H9 (cell line): ENCODE measurements at places on chromosomes 6 and 20.
A peak's percentile ranks its signal among the peaks of the same experiment; 100 is the strongest.

DNA sequence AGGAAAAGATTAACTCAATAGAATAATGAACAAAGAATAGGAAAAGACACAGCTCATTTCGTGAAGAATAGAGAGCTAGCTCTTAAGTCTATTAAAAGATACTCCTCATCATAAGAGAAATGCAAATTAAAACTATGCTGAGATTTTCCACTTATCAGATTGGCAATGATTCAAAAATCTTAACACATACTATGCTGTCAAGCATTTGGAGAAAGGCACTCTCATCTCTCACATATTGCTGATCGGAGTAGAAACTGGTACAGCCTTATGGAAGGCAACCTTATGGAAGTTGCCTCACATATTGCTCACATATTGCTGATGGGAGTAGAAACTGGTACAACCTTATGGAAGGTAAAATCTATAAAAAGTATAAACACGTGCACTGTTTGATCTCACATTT is 21.4 kb upstream of the PLAGL1 start:
- DNase-seq: no peak

- no peak for DNase-seq
Observed at GRCh38 chr6:149327638-149328037, 10.1 kb downstream of the TAB2 start.

DNA sequence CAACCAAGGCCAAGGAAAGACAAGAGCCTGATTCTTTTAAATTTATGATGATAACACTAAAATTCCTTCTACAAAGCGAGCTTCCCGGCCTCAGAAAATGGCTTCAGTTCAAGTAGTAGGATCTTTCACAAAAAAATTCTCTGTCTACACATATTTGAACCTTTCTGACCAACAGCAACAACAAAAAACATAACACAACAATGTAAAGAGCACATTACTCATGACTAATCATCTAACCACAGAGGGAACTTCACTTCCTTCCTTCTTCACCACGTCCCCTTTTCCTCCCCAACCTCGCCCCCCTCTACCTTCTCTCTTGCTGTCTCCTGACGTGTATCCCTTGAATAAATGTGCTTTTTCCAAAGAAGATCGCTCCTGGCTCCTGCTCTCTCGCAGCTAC is 228.2 kb downstream of the MYLK4 start:
- DNase-seq: no peak

- no peak for DNase-seq
Observed at GRCh38 chr20:19942611-19943010, 74.6 kb upstream of the NAA20 start.

DNA sequence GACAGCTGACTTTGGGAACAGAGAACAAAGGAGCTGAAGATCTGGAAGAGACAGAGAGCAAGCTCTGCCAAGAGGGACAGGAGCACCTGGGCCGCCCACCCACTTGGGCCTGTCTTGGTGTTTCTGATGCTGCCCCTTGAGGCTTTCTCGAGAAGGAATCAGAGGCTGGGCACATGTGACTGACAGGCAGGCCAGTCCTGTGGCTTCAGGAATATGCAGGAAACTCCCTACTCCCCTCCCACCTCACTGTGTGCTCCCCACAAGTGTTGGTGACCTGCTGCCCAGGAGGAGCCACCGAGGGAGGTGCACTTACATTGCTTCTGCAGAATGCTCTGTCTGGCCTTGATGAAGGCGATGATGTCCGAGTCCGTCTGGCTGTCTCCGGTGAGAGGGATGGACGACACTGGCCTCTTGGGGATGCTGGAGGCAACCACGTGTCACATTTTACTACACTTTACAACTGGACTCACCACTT is 20.9 kb upstream of the KCNK16 start:
- peak; percentile 49 for DNase-seq

- DNase-seq: peak; percentile 98
Observed at GRCh38 chr6:157763129-157763903, 59.7 kb upstream of the SNX9 start.

DNA sequence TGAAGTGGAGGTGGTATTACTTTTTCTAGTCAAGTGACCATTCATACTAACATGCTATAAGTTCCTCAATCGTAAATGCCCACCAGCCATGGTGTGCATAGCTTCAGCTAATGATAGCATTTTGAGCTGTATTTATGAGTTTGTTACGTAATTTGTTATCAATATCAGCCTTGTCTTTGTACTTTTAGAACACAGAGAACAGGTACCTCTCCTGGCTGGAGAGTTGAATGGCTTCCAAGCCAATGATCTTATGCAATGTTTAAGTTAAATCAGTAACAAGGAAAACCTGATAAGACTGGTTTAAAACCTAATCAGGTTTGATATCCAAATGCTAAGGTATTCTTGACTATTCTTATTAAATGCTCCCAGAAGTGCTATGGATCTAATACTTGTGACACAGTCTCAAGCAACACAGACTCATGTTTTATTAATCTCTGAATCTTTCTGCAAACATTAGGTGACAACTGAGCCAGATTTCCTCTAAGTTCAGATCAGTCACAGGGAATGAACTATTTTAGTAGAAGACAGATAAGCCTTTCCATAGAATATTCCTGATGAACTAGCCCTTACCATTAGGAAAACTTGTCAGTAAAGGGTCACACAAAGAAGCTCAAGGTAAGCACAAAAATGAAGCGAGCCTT is 154.8 kb downstream of the PTPRK start:
- no peak for DNase-seq

DNA sequence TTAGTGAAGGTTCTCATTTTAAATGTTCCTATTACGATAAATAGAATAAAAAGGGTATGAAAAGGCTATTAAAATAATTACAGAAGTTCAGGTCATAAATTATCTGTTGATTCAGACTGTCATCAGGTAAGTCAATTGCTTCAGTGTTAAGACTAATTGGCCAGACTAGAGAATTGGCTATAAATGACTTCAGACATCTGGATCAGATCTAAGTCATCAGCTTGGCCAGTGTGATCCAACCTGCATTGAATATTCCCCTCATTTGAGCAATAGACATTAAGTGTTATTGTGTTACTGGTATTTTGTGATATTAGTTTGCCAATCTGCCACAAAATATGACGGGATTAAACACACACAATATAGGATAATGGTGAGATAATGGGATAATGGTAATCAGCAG is 377.6 kb upstream of the CITED2 start:
- no peak for DNase-seq

DNA sequence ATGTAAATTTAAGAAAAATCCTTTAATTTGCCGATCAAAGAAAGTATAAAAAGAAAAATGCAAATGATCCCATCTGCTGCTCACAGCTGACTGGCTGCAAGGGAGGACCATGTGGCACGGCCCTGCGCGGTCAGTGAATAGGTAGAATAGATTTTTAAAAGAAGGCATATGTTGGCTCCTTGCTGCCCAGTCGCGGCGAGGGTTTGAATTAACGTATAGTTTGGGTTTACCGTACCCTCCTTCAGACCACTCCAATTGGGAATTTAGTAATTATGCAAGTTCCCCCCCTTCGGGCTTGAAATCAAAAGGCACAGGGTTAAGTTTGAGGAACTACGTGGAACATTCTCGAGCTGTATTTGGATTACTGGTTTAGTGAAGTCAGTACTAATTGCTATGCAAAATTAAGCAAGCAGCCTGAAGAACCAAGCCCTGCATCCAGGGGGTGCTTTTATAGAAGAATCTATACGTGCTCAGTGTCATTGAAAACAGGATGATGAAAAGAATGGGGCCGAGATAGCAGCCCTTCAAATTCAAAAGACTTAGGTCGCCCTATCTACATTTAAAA is 1.1 kb upstream of the BEND3 start:
- peak; percentile 85 for DNase-seq

DNA sequence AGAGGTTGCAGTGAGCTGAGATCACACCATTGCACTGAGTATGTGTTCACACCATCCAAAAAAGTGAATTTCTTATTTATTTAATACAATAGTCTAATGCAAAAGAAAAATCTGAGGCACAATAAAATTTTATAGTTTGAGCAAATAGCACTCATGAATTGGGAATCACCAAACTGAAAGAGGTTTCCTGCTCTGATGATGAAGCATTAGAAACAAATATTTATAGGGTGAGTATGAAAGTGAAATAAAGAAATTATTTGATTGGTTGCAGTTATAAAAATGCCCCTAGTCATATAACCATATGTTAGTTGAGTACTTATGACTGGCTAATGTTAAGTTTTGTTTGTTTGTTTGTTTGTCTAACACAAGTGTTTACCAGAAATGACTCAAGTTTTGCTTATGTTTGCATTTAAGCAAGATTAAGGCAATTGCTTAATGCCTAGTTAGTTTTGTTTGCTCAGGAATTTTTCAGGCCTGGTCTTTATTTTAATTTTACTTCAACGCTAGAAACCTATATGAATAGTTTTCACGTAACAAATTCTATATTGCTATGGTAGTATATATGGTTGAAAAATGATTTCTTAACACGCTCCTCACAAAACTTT is 151.5 kb upstream of the FAM83B start:
- DNase-seq: no peak

GRCh38 chr20:61287583-61288275 is 35.7 kb downstream of the CDH4 start:
- DNase-seq: no peak

DNA sequence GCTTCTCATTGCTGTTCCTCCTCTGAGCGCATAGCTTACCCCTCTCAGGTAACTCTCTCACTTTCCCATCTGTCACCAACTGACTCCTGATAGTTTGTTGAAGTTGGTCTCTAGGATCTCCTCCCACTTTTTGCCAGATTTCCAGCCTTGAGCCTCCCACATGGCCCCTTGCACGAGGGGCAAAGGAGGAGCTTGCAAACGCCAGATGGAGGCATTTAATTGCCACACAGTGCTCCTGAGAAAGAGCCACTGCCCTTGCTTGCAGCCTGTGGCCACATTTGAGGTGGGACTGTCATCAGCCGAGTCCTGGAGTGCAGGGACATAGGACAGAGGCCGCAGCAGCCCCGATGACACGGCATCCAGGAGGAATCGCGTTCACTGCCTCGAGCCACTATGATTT is 348.7 kb downstream of the SMOC2 start:
- no peak for DNase-seq

- no peak for DNase-seq
Observed at GRCh38 chr6:25375125-25375524, 96.0 kb downstream of the CARMIL1 start.

GRCh38 chr6:42271834-42272805 is 54.5 kb upstream of the MRPS10 start:
- no peak for DNase-seq

- DNase-seq: no peak
Observed at GRCh38 chr6:166334878-166335277, 7.5 kb downstream of the SFT2D1 start.

DNA sequence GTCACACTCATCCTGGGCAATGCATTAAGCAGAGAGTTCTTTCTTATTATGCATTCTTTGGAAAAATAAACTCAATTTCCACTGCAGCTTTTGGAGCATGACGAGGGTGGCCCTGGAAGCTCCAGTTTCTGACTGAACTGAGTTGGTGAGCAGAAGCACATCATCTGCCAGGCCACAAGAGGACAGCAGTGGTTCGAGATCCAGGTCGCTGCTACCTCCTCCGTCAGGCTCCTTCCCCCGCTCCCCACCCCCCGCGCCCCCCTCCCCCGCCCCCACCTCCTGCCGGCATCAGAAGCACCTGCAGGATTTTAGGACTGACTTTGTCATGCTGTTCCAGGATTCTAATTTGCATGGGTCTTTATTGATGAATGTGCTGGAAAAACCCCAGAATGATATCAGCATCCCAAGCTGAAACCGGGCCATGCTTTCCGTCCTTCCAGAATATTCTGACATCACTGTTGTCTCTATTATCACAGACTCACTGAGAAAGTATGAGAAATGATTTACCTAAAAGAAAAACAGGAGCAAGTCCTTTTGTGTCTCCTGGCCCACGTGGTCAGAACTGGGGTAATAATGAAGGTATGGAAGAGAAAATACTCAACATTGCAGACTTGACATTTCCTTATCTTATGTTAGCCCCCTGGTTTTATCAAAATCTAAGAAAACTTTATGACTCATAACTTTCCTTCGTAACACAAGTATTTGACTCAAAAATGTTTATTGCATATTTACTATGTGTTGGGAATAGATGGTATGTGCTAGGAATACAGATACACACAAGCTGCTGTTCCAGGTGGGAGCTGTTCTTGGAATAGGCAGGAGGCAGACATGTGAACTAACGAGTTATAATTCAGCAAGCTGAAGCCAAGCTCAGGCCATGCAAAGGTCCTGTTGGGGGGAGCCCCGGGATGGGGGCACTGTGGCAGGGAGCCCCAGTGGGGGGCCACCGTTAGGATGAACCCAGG is 220.2 kb upstream of the EXOC2 start:
- DNase-seq: peak; percentile 85

DNA sequence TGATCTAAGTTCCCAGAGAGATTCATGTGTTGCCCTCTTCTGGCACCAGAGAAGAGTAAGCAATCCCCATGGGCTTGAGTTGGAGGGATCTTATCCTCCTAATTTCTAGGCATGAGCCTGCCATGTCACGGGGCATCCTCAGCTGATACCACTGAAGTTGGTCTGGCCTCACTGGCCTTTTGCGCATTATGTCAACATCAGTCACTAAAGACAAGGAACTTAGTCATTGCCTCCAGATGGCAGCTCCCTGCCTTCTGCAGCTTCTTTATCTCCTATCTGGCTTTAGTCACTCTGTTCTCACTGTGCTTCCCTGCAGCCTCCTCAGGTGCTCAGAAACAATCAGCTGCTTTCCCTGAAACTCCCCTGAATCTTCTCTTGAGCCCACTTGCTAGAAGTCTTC is 312.2 kb downstream of the ADGRG6 start:
- no peak for DNase-seq

DNA sequence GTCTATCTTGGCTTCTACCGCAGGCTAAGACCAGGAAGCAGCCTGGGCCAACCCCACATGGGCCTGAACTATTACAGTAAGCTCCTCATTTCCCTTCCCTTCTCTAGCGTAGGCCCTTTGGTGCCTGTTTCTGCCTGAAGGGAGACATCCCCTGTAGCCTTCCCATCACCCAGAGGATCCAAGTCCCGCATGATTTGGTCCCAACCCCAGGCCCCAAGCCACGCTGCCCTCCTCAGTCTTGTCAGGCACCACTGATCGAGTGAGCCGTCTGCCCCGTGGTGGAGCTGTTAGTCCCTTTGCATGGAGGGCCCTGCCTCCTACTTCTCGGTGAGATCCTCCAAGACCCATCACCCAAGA is 46.4 kb downstream of the EBF4 start:
- DNase-seq: no peak

GRCh38 chr6:109944448-109944847 is 33.7 kb upstream of the GPR6 start:
- DNase-seq: peak; percentile 83
